Activated naive CD8-positive, alpha-beta T cell treated with anti-CD3 and anti-CD28 coated beads, Interleukin-2, amount 50 U/mL, for 24 hours (primary cell): ENCODE measurements at places on chromosomes 7 and 10.
A peak's percentile ranks its signal among the peaks of the same experiment; 100 is the strongest.

DNA sequence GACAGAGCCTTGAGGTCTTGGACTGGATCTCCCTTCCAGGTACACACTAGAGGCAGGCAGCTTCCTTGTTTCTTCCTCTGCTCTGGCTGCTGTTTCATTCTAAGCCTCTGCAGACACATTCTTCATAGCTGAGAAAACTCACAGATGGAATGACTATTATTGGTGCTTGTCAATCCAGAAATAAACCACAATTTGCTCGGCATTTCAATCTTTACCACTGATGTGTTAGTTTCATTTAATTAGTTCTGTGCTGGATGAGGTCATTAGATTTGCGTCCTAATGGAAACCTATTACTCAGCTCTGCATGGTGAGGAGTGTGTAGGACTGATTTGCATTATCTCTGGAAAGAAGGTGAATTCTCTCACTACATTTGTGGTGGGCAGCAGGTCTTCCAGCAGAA lies 392.5 kb downstream of the NRG3 start:
- DNase-seq, result no peak
- no peaks in the 10 kb centered on the region for H3K36me3 ChIP-seq
- no peak overlapping the region for H3K27ac ChIP-seq
- H3K4me3 ChIP-seq, result no peak overlapping the region

- no peaks in the 10 kb centered on the region for H3K36me3 ChIP-seq
- H3K4me1 ChIP-seq, result peaks cover 19% of the 10 kb centered on the region
- peak overlapping the region; percentile 22 for H3K4me3 ChIP-seq
- peak; percentile 72 for DNase-seq
These were observed 2.2 kb upstream of the IGFBP3 start for GRCh38 chr7:45923290-45923689.

DNA sequence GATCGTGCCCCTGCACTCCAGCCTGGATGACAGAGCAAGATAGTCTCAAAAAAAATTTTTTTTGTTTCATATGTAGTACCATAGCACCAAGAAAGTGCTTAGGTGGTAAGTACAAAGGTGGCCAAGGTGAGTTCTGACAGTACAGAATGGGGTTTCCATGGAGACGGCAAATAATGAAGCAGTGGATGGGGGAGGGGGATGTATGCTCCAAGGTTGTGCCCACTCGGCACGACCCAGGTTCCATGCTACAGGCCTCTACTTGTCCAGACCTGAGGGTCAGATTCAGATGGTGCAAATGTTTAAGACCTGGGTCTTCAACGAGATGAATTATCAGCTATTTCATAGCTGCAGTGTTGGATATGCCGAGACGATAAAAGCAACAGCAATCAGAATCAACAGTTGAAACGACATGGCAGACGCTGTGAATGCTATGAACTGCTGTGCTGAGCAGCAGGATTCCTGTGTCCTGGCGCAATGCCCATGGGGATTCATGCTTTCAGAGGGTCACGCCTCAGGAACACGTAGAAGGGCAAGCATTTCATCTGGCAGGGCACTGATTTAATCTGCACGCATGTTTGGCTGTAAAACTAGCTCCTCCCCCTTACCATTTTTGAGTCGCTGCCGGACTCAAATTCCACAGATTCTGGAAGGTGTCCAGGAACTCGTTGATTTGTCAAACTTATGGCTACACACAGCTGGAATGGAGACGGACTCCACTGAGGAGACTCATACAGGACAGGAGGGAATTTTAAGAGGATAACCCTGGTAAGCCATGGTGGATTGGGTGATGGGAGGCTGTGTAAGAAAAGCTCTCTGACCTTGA lies 256.5 kb downstream of the FRMD4A start:
- no peaks in the 10 kb centered on the region for H3K4me1 ChIP-seq
- H3K27me3 ChIP-seq, result peaks cover 6% of the 10 kb centered on the region
- no peaks in the 10 kb centered on the region for H3K36me3 ChIP-seq
- no peak for DNase-seq
- H3K27ac ChIP-seq, result no peak overlapping the region

DNA sequence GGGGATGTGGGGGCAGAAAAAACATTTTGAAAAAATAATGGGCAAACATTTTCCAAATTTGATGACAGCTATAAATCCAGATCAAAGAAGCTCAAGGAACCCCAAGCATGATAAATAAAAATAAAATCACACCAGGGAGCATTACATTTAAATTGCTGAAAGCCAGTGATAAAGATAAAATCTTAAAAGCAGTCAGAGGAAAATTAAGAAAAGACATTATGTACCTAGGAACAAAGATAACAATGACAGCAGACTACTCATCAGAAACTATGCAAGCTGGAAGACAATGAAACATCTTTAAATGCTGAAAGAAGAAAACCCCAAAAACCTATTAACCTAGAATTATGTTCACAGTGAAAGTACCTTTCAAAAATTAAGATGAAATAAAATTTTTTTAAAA lies 23.3 kb downstream of the NEUROG3 start:
- H3K27ac ChIP-seq, result no peak overlapping the region
- H3K4me3 ChIP-seq, result no peak overlapping the region

- no peak overlapping the region for H3K27ac ChIP-seq
- no peaks in the 10 kb centered on the region for H3K4me1 ChIP-seq
- no peaks in the 10 kb centered on the region for H3K36me3 ChIP-seq
- H3K27me3 ChIP-seq, result peaks cover 30% of the 10 kb centered on the region
- DNase-seq, result peak; percentile 40
These were observed 10.4 kb upstream of the FGFR2 start for GRCh38 chr10:121608469-121609190.

DNA sequence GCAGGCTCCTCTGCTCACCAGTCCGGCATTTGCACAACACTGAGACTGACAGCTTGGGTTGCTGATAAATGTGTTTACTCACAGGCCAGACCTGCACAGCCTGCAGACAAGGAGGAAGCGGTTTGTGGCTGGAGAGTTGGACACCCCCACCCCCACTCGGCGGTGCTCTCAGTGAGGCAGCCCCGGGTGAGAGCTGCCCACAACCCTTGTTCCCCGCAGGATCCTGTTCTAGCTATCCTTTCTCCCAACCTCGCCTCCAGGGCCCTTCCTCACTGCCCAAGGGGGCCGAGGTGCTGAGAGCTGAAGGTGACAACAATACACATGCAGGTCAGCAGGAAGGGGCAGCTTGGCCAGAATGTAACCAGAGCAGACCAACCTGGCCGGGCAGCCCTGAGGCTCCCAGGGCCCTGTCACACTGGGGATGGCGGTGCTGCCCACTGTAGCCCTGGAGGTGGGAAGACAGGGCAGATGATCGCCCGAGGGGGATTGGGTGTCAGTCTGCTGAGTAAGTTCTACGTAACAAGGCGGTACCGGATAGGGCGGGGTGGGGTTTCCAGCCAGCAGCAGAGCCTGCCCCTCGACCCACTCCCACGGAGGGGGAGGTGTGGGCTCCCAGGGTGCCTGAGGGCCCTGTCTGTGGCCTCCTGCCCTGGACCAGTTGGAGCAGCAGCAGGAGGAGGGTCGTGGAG lies 2.1 kb upstream of the ADAM8 start:
- H3K4me1 ChIP-seq, result peaks cover 33% of the 10 kb centered on the region
- no peaks in the 10 kb centered on the region for H3K27me3 ChIP-seq
- H3K4me3 ChIP-seq, result peak overlapping the region; percentile 63
- H3K27ac ChIP-seq, result peak overlapping the region; percentile 71
- H3K36me3 ChIP-seq, result peaks cover 11% of the 10 kb centered on the region

DNA sequence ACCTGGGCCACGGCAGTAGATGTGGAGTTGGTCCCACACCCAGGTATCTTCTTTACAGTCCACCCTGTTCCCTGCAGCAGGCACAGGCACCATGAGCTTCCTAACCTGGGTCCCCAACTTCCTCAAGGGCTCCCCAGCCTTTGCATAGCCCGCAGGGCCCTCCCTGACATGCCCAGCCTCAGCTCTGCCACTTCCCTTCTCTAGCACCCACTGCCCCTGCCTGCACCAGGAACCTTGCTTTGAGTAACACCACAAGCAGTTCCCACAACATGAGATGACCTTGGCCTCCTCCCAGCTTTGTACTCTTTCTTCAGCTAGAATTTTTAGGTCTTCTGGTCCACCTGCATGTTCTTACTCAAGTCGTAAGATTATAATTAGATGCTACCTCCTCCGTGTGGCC lies 92.2 kb upstream of the ZPBP start:
- peaks cover 19% of the 10 kb centered on the region for H3K4me1 ChIP-seq
- no peak for DNase-seq
- no peak overlapping the region for H3K4me3 ChIP-seq
- no peak overlapping the region for H3K27ac ChIP-seq
- H3K36me3 ChIP-seq, result peaks cover 1% of the 10 kb centered on the region
- H3K27me3 ChIP-seq, result no peaks in the 10 kb centered on the region

GRCh38 chr10:80464557-80465450 lies 10.7 kb downstream of the TSPAN14 start:
- peaks cover 98% of the 10 kb centered on the region for H3K4me1 ChIP-seq
- peaks cover 4% of the 10 kb centered on the region for H3K36me3 ChIP-seq
- no peak for DNase-seq
- peak overlapping the region; percentile 81 for H3K4me3 ChIP-seq
- H3K27me3 ChIP-seq, result no peaks in the 10 kb centered on the region

- H3K27me3 ChIP-seq, result no peaks in the 10 kb centered on the region
- H3K36me3 ChIP-seq, result peaks cover 14% of the 10 kb centered on the region
- no peaks in the 10 kb centered on the region for H3K4me1 ChIP-seq
- no peak overlapping the region for H3K27ac ChIP-seq
- no peak overlapping the region for H3K4me3 ChIP-seq
- no peak for DNase-seq
These were observed 15.2 kb downstream of the PDGFA start for GRCh38 chr7:504221-505111.

DNA sequence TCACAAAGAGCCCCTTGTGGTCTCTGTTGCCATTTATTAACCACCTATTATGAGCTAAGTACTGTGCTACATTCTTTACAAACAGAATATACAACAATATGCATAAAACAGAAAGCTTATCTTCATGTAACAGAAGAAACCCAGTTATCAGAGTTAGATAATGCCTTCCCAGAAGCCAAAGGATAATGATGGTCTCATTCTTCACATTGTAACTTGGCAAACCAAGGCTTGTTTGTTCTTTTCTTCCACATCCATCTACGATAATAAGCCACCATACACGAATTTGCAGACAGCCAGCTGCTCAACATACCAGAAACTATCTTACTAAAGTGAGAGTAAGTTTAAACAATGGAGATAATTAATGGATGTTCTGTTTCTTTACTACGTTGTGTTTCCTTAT lies 127.6 kb downstream of the NEBL start:
- no peak overlapping the region for H3K27ac ChIP-seq
- no peaks in the 10 kb centered on the region for H3K4me1 ChIP-seq

DNA sequence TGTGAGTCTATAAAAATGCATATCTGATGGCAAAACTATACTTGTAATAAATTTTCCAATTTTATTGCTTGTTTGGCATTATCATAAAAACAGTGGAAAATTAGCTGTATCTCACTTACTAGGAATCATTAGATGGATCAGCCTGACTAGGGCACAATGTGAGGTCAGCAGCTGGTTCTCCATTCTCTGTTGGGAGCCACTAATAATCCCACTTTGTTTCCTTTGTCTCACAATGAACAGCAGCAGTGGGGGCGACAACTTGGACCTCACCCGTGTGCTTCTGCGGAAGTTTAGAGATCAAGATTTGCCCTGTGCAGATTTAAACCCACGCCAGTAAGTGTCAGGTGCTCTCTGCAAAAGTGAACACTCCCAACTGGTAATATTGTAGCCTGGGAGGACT lies 295.5 kb downstream of the ABCA13 start:
- no peak overlapping the region for H3K4me3 ChIP-seq
- H3K27me3 ChIP-seq, result peaks cover 2% of the 10 kb centered on the region
- H3K27ac ChIP-seq, result no peak overlapping the region
- H3K36me3 ChIP-seq, result no peaks in the 10 kb centered on the region

- no peak overlapping the region for H3K4me3 ChIP-seq
- no peak overlapping the region for H3K27ac ChIP-seq
- peaks cover 2% of the 10 kb centered on the region for H3K27me3 ChIP-seq
- no peaks in the 10 kb centered on the region for H3K4me1 ChIP-seq
- no peak for DNase-seq
- H3K36me3 ChIP-seq, result no peaks in the 10 kb centered on the region
These were observed 39.2 kb downstream of the ADAM12 start for GRCh38 chr10:126349101-126349500.

- H3K27me3 ChIP-seq, result peaks cover 17% of the 10 kb centered on the region
- H3K4me1 ChIP-seq, result peaks cover 14% of the 10 kb centered on the region
- H3K4me3 ChIP-seq, result no peak overlapping the region
- no peaks in the 10 kb centered on the region for H3K36me3 ChIP-seq
These were observed 116.6 kb downstream of the EGFR start for GRCh38 chr7:55135462-55135861.

DNA sequence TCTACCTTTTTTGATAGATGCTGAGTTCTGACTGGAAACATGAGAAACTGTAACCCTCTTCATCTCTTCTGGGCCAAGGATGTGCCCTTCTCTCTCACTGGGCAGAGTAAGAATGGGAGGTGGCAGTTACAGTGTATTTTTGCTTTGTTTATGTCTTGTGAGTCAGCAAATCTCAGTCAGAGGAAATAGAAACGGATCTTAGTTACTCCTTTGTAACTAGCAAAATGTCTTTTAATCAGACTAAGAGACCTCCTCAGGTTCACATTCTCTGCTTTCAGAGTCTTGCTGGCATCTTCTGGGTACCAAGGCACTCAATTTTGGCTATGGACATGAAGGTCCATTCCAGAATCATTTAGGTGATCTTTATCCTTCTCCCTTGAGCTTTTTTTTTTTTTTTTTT lies 70.9 kb downstream of the HHEX start:
- H3K27ac ChIP-seq, result no peak overlapping the region
- no peak for DNase-seq
- peaks cover 6% of the 10 kb centered on the region for H3K27me3 ChIP-seq
- H3K4me1 ChIP-seq, result peaks cover 19% of the 10 kb centered on the region

- DNase-seq, result no peak
- H3K27me3 ChIP-seq, result no peaks in the 10 kb centered on the region
- peaks cover 5% of the 10 kb centered on the region for H3K4me1 ChIP-seq
- H3K4me3 ChIP-seq, result no peak overlapping the region
- H3K27ac ChIP-seq, result no peak overlapping the region
- peaks cover 32% of the 10 kb centered on the region for H3K36me3 ChIP-seq
These were observed 74.8 kb upstream of the RPA3 start for GRCh38 chr7:7793249-7793648.

GRCh38 chr10:100109670-100110069 lies 28.0 kb upstream of the CPN1 start:
- no peak overlapping the region for H3K27ac ChIP-seq
- H3K27me3 ChIP-seq, result peaks cover 12% of the 10 kb centered on the region
- no peak overlapping the region for H3K4me3 ChIP-seq
- H3K36me3 ChIP-seq, result no peaks in the 10 kb centered on the region
- no peaks in the 10 kb centered on the region for H3K4me1 ChIP-seq

GRCh38 chr7:51456431-51457060 lies 139.9 kb upstream of the COBL start:
- DNase-seq, result no peak
- H3K4me1 ChIP-seq, result no peaks in the 10 kb centered on the region
- no peaks in the 10 kb centered on the region for H3K36me3 ChIP-seq

- DNase-seq, result no peak
- H3K4me3 ChIP-seq, result no peak overlapping the region
- H3K27me3 ChIP-seq, result no peaks in the 10 kb centered on the region
- peaks cover 20% of the 10 kb centered on the region for H3K36me3 ChIP-seq
- no peak overlapping the region for H3K27ac ChIP-seq
- H3K4me1 ChIP-seq, result peaks cover 50% of the 10 kb centered on the region
These were observed 1.2 kb downstream of the TMEM139 start for GRCh38 chr7:143285806-143286521.

- H3K27me3 ChIP-seq, result peaks cover 9% of the 10 kb centered on the region
- no peaks in the 10 kb centered on the region for H3K36me3 ChIP-seq
- no peak overlapping the region for H3K4me3 ChIP-seq
- no peak overlapping the region for H3K27ac ChIP-seq
- H3K4me1 ChIP-seq, result peaks cover 40% of the 10 kb centered on the region
- DNase-seq, result no peak
These were observed 88.4 kb upstream of the ZMIZ1 start for GRCh38 chr10:78980354-78980753.

GRCh38 chr7:79930604-79931003 lies 204.0 kb upstream of the GNAI1 start:
- DNase-seq, result no peak
- peaks cover 6% of the 10 kb centered on the region for H3K4me1 ChIP-seq
- no peak overlapping the region for H3K4me3 ChIP-seq
- no peaks in the 10 kb centered on the region for H3K27me3 ChIP-seq
- H3K36me3 ChIP-seq, result no peaks in the 10 kb centered on the region
